ENCODE measurements at places on chromosomes 1 and 21.

- DNase-seq, result no peak
These were observed 5.4 kb upstream of the IGSF8 start for GRCh38 chr1:160103658-160104408.

DNA sequence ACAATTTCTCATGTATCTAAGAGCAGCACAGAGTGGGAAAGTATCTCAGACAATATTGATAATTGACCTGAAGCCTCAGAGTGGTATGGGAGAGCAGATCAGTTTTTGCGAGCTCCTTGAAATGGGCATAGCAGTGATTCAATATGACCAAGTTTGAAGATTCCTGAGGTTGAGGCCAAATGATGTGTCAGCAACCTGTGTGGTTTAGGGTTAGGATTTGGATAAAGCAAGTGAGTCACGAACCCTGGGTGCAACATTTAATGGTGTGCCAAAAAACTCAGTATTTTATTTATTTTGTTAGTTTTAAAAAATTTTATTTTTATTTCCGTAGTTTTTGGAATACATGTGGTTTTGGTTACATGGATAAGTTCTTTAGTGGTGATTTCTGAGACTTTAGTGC is 92.5 kb upstream of the C21orf91 start:
- no peak for DNase-seq

DNA sequence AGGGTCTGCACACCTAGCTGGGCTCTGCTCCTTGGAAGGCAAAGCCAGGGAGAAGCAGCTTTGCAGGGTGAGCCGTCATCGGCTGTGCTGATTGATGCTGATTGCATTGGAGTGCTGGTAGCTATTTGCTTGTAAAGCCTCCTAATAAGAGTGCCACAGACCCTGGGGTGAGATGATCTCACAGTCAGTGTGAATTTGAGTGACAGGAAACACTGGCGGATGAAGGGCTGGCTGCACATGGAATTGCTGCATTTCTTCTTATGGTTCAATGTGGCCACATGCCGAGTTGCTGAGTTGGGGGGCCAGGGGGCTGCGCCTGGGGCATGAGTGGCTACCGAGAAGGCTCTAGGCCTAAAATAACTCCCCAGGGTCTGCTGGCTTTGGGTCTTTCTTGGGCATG is 138.2 kb upstream of the CACNA1E start:
- DNase-seq, result no peak

GRCh38 chr1:59353453-59353852 is 56.6 kb downstream of the FGGY start:
- DNase-seq, result no peak

GRCh38 chr1:226609836-226610455 is 61.4 kb downstream of the STUM start:
- no peak for DNase-seq

DNA sequence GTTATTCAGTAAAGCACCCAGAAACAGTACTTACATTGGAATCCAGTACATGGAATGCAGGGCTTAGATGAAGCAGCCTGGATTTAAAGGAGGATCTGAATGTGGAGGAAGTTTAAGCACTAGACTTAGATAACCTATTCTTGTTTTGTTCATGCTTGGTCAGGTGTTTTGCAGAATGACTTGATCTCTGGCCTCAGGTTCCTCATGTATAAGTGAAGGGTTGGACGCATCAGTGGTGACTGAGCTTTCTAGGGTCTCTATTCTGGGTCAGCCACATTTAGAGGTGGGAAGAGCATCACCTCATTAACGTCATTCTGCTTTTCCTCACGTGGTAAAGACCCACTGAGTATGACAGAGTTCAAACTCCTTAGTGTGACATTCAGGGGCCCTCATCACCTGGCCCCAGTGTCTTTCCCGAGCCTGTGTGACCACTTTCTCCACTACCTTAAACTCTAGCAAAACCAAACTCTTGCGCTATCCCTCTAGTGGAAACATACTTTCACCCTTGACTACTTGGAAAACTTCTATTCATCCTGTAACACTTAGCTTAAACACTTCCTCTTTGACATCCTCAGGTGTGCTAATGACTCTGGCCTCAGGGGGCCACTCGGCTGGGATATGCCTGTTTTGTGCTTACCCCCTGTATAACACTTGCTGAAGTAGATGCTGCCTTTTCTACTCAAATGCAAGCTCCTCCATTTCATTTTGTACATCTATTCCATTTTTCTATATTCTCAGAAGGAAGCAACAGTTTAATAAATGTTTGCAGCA is 871 bp upstream of the ERICH3 start:
- no peak for DNase-seq

DNA sequence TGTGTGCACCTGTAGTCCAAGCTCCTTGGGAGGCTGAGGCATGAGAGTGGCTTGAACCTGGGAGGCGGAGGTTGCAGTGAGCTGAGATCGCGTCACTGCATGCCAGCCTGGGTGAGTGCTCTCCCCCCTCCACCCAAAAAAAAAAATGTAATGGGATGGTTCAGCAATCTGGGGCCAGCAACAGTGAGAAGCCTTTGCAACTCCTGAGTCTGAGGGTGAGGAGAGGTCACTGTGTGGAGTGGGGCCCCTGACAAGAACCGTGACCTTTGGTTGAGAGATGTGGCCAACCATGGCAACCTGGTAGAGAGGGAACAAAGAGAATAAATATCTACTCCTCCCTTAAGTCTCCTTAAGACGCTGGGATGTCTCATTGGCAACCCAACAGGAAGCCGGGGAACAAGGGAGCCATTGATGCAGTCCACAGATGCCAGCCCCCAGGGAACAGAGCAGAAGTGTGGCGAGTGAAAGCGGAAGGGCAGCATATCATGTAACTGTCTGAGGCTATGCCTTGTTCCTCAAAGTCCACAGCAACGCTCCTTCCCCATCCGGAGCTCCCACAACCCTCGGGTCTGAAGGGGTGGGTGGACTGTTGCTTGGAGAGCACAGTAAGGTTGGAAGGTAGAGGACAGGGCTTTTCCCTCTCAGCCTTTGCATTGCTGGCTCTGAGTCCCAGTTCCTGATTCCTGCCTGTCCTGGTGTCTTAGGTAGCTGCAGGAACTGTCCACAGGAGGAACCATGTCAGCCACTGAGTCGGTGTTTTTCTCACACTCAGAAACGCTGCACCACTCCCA is 8.3 kb downstream of the TRNP1 start:
- no peak for DNase-seq

DNA sequence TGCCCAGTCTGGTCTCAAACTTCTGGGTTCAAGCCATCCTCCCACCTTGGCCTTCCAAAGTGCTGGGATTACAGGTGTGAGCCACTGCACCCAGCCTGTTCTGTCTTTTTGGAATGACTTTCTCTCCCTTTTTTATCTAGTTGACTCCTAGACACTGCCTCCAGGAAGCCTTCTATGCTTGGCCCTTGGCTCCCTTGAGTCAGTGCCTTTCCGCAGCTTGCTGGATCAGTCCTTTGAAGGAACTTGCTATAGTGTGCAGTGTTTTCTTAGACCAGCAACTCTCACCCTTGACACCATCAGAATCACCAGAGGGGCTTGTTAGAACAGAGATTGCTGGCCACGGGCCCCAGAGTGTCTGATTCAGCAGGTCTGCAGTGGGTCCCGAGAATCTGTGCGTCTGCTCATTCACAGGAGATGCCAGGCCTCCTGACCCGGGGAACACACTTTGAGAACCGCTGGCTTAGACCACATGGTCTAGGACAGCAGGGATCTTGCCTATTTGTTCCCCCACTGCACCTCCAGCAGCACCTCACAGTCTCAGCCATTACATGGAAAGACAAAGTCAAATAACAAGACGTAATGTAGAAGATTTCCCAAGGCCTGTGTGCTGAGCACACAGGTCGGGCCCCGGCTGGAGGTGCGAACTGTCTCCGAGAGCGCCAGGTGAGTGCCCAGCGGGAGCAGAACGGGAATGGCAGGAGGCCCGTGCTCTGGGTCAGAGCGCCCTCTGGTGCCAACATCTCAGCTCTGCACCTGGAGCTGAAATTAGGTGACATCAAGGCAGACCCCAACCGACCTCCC is 27.4 kb upstream of the CTPS1 start:
- peak; percentile 66 for DNase-seq

GRCh38 chr1:157154940-157155514 is 16.8 kb upstream of the ETV3 start:
- no peak for DNase-seq

Measured in NCI-H146 (cell line).